ENCODE measurements at places on chromosomes 16 and 17. TPM values are rescaled to one million over a fixed set of nuclear protein-coding genes. Genes with fewer than 3 reads are reported as not detected.

Gene TBC1D3H
- total RNA-seq, result not detected

Gene IL17C
- total RNA-seq, result not detected

Gene MT1H
- total RNA-seq, result not detected

Gene KRT39
- total RNA-seq, result not detected

Gene BCAR1
- total RNA-seq, result 86.6 TPM

Gene TMEM238L
- not detected for total RNA-seq

Gene KREMEN2
- 2.3 TPM for total RNA-seq

Gene DOC2B
- 0.82 TPM for total RNA-seq

Gene ALOXE3
- total RNA-seq, result 8.8 TPM

Gene NACA2
- total RNA-seq, result not detected

Gene NPLOC4
- 105 TPM for total RNA-seq

Gene TK2
- total RNA-seq, result 14.8 TPM

Gene GPR179
- 0.05 TPM for total RNA-seq

Gene PYY
- not detected for total RNA-seq

Gene TNRC6C
- total RNA-seq, result 2.7 TPM

Gene METRNL
- 19.9 TPM for total RNA-seq

Gene RUNDC1
- total RNA-seq, result 21.6 TPM

Gene NXPH3
- total RNA-seq, result 0.37 TPM

Gene CES1
- 31.6 TPM for total RNA-seq

Gene SPATA22
- not detected for total RNA-seq

Gene HASPIN
- 13.8 TPM for total RNA-seq

Gene LRRC37A
- total RNA-seq, result 0.57 TPM

Gene ICAM2
- total RNA-seq, result not detected

Gene ATAD5
- total RNA-seq, result 5.2 TPM

Gene SOST
- total RNA-seq, result not detected

Gene NLRC3
- total RNA-seq, result 0.01 TPM

Gene MAPT
- 1.9 TPM for total RNA-seq
